ENCODE measurements at places on chromosomes 6 and 20. TPM values are rescaled to one million over a fixed set of nuclear protein-coding genes. Genes with fewer than 3 reads are reported as not detected.

Gene FLRT3
- 7.9 TPM for total RNA-seq

Gene IMPG1
- total RNA-seq, result not detected

- DNase-seq, result no peak
These were observed 6.5 kb upstream of the GRIK2 start for GRCh38 chr6:101386982-101387381.

Gene NMBR
- total RNA-seq, result not detected

GRCh38 chr20:52798124-52798523 lies 174.0 kb upstream of the TSHZ2 start:
- DNase-seq, result no peak

DNA sequence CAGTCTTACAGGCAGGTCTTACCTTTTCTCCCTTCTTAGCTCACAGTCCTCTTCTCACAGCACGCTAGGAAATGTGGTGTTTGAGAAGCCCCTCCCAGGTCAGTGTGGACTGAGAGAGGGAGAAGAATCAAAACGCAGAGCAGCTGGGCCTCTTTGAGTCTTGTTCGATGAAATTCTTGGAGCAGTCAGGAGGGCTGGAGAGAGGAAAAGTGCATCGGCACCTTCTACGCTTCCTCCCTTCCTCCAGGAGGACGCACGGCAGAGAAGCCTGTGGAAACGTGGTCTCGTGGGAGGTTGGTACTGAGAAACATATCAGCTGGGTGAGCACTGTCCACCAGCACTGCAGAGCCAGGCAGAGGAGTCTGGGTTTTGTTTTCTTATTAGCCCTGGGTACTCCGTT lies 52.7 kb downstream of the TXLNB start:
- no peak for DNase-seq

GRCh38 chr6:156900292-156900691 lies 123.1 kb downstream of the ARID1B start:
- DNase-seq, result no peak

Gene STX11
- 0.75 TPM for total RNA-seq

DNA sequence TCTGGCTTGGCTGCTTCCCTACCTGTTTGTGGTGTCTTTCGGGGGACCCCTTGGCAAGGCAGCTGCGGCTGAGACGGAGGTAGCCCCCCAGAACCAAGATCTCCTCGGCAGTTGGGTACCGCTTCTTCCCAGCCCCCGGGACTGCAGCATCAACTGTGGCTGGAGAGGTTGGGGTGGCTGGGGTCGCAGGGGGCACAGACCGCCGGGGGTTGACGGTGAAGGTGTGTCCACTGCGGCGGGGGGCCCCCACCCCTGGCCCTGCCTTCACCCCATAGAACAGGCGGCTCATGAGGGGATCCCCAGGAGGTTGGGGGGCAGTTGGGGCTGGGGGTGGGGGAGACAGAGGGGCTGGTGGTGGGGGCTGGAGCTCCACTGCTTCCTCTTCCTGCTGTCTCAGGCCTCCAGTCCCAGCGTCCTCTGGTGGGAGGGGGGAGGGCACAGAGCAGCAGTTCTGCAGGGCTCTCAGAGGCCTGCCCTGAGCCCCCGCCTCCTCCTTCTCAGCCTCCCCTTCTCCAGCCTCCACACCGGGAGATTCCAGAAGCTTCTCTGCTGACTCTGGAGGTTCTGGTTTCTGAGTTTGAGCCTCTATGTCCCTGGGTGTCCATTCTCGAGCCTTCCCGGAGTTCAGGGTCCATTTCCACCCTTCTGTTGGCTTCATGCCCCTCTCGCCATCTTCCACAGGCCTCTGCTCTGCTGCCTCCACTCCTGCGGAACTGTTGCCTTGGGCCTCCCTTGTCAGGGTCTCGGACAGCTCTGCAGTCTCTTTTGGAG lies 1.9 kb downstream of the PPP1R18 start:
- DNase-seq, result peak; percentile 58

- peak; percentile 87 for DNase-seq
These were observed 11.6 kb upstream of the C20orf204 start for GRCh38 chr20:64024141-64024990.

GRCh38 chr6:118677193-118677592 lies 25.8 kb upstream of the CEP85L start:
- no peak for DNase-seq

- no peak for DNase-seq
These were observed 17.8 kb upstream of the FKBP5 start for GRCh38 chr6:35706468-35706867.

GRCh38 chr6:111027219-111027618 lies 45.4 kb downstream of the RPF2 start:
- DNase-seq, result no peak

DNA sequence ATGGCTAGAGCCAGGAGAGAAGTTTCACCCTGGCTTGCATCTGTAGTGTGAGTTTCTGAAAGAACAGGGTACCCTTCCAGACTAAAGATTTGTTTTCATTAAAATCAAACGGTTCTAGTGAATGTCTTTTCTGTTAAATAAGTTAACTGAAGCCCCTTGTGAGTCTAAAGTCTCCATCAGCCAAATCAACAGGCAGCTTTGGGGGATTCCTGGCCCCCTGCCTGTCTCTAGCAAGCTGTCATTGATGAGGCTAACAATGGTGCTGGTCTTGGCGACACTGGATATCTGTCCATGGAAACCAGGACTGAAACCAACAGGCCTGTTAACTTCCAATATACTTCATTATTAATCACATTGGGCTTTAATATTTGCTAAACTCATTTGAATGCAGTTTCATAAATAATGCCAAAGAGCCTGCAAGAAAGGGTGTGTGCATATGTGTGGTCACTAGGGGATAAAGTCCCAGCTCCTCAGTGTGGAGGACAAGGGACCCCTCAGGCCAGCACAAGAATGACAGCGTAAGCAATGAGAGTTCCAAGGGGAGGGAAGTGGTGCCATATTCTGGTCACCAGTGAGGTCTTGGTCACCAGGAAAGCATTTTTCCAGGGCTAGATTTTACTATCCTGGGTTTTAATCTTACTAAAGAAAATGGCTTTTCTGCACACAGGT lies 9.1 kb upstream of the RNF182 start:
- no peak for DNase-seq

- DNase-seq, result no peak
These were observed 66.3 kb downstream of the NT5E start for GRCh38 chr6:85516168-85516567.

DNA sequence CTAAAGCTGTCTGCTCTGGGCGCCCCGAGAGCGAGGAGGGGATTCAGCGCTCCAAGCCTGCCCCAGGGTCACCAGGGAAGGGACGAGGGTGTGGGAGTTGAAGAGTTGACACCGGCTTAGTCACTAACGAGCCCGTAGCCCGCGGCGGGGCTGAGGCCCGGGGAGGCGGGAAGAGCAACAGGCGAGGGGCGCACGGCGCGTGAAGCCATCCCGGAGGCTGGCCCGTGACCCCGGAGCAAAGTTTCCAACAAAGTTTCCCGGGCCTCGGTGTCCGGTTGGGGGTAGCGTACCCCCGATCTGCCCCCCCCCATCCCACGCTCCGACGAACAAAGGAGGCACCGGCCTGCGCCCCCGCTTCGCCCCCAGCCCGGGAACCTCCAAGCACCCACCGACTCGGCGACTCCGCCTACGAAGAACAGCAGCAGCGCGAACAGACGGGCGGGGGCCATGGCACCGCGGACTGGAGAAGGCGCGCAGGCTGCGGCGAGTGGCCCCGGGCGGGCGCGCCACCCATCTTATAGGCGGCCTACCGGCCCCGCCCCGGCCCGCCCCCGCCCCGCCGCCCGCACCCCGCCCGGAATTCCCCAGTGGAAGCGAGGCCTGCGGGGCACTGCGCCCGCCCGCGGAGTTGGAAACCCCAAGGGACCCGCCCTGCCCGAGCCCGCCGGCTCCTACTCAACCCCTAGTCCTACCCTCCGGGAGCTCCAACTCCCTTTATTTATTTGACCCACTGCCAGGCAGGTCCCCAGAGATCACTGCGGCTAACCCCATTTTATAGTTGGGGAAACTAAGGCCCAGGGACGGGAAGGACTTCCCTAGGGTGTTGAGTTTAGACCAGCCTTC lies at the start of gene SDC4:
SDC4 (minus strand) TSS at position 489 of the 843 bp plus-strand sequence; CDS start at position 449, 40 bp downstream.
- DNase-seq, result peak; percentile 81

Gene TMEM14A
- total RNA-seq, result 28.5 TPM

DNA sequence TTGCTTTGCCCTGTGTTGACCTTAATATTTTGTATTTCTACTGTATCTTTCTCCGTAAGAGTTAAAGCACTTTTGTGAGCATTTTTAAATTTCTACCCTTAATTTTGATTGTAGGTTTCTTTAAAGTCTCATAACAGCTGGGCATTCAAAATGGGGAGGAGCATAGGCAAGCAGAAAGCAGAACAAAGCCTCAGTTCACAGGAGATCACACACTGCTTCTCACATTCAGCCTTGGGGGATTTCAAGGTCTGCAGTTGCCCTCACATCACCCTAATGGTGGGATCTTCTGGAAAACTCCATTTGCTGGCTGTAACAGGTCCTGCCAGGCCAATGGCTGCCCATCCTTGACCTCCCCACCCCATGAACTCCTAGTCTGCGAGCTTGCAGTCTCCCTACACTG lies 292.9 kb downstream of the PHACTR1 start:
- no peak for DNase-seq

- no peak for DNase-seq
These were observed 307.1 kb upstream of the RNF24 start for GRCh38 chr20:4322499-4322898.

- DNase-seq, result no peak
These were observed 57.5 kb upstream of the FUCA2 start for GRCh38 chr6:143569040-143569439.

Gene CGA
- 0.25 TPM for total RNA-seq

Gene TAGAP
- total RNA-seq, result 0.45 TPM

Gene ISM1
- total RNA-seq, result 3.1 TPM

Gene PLN
- total RNA-seq, result 0.18 TPM

DNA sequence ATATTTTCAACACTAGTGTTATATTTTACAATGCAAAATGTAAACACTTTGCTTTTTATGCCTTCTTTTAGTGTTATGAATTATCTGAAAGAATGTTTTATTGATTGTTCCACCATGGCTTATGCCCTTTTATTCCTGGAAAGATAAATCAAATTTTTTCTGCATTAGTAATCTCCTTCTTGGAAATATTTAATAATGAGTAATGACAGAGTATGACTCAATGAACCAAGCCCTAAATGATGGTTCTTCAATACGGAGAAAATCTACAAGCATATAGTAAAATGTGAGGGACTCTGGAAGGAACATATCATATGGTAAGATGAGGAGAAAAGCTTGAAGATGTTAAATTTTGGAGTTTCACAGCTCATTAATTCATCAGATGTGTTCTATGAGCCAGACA lies 929.6 kb downstream of the C6orf118 start:
- no peak for DNase-seq

Gene DNPH1
- total RNA-seq, result 80.4 TPM

DNA sequence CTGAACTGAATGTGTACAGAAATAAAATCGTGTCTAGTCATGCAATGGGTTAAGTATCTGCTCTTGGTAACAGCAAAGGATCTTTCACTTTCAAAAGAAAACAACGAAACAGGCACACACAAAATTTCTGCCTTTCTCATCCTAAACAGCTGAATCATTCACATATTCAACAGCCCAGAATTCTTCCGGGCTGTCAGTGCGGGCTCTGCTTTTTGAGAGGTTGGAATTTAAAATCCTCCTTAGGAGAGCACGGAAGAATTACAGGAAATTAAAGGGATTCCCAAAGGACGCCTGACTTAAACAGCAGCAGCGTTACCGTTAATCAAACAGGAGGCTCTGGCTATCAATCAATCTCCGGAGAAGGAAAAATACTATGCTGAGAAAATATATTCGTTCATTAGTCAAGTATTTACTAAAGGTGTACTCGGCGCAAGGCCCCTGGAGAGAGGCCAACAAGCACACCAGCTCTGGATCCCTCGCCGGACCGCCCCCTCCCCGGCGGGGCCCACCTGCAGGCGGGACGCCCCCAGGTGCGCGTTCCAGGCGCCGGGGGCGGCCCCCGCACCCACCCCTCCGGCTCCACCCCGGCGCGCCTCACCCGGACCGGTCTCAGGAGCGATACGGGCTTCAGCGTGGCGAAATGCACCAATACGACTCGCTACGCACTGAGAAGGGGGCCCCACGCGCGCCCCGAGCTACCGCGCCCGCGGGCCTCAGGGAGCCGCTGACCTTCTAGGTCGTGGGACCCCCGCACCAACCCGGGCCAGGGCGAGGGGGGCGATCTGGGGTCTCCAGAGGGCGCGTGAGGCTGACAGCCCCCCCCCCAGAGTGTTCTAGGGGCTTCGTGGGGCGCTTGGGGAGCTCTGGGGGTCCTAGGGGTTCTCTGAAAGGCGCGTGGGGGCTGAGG lies 1.0 kb downstream of the NAPB start:
- DNase-seq, result peak; percentile 66

Gene PAK1IP1
- 4.2 TPM for total RNA-seq

Gene KIAA1755
- 2.7 TPM for total RNA-seq

Gene RTN4IP1
- total RNA-seq, result 6.3 TPM

Gene PRR18
- total RNA-seq, result 2.0 TPM

Gene KCNK5
- 62.3 TPM for total RNA-seq

DNA sequence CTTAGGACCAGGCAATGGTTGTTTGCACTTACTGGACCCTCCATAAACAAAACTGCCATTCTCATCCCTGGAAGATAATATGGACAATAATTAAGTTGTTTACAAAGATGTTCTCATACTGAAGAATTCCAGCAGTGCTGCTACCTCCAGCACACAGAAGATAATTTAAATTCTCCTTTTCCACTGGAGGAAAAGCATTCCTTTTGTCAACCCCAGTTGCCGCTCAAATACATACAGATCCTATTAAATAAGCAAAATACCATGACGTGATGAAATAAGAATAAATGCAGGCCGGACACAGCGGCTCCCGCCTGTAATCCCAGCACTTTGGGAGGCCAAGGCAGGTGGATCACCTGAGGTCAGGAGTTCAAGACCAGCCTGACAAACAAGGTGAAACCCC lies 54.5 kb upstream of the IPCEF1 start:
- DNase-seq, result no peak

- DNase-seq, result no peak
These were observed 59.2 kb downstream of the LAMP5 start for GRCh38 chr20:9573335-9574151.

Gene TMEM151B
- total RNA-seq, result not detected

GRCh38 chr6:80249897-80250296 lies 143.4 kb downstream of the BCKDHB start:
- no peak for DNase-seq

GRCh38 chr6:30061858-30062458 lies 893 bp downstream of the POLR1H start:
- no peak for DNase-seq

Gene E2F1
- total RNA-seq, result 0.60 TPM

Gene RIMS1
- not detected for total RNA-seq

Gene CEP85L
- total RNA-seq, result 3.0 TPM

- DNase-seq, result no peak
These were observed 38.1 kb downstream of the BICRAL start for GRCh38 chr6:42819803-42820511.

DNA sequence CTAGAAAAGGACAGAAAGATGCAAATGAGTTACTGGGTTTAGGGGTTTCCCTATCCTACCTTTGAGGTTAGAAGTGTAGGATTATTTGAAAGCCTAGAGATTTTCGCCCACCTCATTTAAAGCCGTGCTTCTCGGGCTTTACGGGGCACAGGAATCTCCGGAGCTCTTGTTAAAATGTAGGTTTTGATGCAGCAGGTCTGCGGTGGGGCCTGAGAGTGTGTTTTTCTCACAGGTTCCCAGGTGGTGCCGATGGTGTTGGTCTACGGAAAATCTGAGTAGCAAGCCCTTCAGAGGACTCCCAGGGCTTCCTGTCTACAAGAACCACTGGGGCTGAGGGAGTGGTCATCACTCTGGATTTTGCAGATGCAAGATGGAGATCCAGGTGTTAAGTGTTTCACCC lies 47.5 kb downstream of the TRAM2 start:
- no peak for DNase-seq

GRCh38 chr20:38645351-38645750 lies 43.7 kb downstream of the ARHGAP40 start:
- no peak for DNase-seq

Gene C20orf144
- not detected for total RNA-seq

Gene TSBP1
- total RNA-seq, result not detected
